Fibroblast of skin of left biceps (primary cell): ENCODE measurements at places on chromosomes 5 and 9.

GRCh38 chr5:175695161-175696126 is 37.6 kb downstream of the HRH2 start:
- no peak for DNase-seq

- DNase-seq = no peak
Observed at GRCh38 chr9:107281184-107281583, 1.9 kb upstream of the RAD23B start.

DNA sequence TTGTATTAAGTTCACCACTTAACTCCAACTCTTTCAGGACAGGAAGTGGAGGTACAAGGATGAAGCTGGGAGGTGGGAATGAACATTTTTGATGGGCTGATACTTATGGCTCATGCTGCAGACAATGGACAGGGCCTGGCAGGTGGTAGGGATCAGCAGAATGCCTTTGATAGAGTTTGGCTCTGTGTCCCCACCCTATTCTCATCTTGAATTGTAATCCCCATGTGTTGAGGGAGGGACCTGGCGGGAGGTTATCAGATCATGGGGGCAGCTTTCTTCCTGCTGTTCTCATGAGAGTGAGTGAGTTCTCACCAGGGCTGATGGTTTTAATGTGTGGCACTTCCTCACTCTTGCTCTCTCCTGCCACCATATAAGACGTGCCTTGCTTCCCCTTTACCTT is 87.3 kb upstream of the PRLR start:
- no peak for DNase-seq

DNA sequence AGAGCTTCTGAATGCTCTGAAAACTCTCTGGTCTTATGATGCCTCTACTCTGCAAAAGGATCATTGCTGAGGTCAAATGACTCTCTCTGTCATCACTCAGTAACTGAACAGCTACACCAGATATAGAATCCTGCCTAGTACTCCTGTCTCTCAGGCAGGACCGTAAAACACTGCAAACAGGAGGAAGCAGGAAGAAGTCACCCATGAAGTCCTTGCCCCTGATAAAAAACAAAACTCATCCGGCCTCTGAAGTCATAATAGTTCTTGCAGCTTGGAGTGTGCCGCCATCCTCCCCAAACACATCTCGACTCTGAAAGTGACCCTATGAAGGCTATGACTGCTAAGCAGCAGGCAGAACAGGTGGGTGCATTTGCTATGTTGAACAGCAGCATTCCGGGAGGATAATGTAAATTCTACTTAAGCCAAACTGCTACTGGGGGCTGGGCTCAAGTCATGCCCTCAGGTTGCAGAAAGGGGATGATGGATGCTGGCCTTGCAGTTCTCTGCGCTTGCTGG is 81.9 kb upstream of the FAM169A start:
- DNase-seq = no peak

GRCh38 chr5:35926389-35927051 is 11.9 kb downstream of the CAPSL start:
- no peak for DNase-seq

DNA sequence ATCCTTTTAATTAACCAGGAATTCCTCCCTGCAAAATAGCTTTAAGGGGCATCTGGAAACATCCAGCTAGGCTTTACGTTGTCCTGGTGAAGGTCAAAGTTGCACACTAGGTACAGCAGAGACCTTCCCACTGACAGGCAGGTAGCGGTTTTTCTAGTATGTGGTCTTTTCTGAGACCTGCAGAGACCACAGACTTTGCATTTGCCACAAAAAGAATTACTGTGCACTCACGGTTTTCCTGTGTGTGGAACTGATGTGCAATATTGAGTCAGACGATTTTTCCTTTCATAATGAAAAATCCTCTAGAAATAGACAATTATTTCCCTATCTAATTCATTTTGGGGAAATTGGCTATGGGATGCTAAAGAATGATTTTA is 417.0 kb upstream of the ADAMTSL1 start:
- DNase-seq = no peak

DNA sequence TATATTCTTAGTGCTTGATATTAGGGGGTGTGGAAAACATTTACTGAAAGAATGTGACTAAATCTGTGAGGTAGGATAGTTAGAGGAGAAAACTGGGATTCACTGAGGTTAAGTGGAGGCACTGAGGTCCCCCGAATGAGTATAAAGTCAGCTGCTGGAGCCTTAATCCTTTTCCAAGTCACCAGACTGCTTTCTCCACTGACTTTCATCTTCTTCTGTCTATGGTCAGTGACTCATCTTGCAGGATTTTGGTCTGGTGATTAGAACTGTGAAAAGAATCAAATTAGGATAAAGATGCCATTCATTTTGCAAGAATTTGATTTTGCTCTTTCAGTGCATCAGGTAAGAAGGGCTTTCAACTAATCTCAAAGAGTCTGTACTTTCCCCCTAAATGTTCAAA is 89.3 kb upstream of the ALDH1A1 start:
- DNase-seq = no peak

DNA sequence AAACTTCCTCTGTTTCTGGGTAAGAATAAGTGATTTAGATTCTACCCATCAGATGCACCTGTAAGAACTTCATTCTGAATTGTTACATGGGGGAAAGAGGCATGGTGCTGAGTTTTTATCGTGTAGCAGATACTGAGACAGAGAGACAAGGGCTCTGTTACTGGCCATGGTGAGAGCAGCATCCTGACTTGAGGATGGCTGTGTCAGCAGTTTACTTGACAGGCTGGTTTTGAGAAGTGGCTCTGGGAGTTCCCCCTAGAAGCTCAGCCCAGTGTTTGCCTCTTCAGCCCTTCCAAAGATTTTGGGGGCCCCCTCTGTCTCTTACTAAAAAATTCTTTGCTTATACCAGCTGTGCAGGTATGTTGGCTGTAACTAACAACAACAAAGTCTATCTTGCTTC is 510.5 kb downstream of the LRRC70 start:
- no peak for DNase-seq

DNA sequence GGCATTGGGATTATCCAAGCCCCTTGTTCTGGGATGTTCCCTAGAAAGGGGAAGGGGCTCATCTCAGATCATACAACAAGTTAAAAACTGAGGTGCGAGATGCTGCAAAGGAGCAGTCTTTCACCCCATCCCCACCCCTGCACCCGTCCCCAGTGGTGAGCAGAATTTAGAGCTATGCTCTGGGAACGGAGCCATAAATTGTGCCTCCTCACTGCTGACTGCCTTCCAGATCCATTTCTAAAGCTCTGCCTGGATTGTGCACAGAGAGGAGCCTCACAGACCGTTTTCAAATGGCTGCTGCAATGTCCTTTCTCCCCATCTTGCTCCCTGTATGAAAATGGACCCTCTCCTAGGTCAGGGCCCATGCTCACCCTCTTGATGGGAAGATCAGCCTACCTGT is 8.3 kb downstream of the SLC25A48 start:
- DNase-seq = no peak

GRCh38 chr9:14104496-14104895 is 209.4 kb downstream of the NFIB start:
- DNase-seq = no peak

- DNase-seq = no peak
Observed at GRCh38 chr9:135300346-135301141, 179.0 kb upstream of the PPP1R26 start.

GRCh38 chr9:116088396-116088795 is 65.2 kb upstream of the PAPPA start:
- DNase-seq = no peak

GRCh38 chr9:96186591-96187011 is 115.4 kb downstream of the HSD17B3 start:
- DNase-seq = no peak

- DNase-seq = no peak
Observed at GRCh38 chr9:84723426-84723825, 53.9 kb downstream of the NTRK2 start.
